GM19239 (cell line): ENCODE measurements at places on chromosomes 11 and 22.

DNA sequence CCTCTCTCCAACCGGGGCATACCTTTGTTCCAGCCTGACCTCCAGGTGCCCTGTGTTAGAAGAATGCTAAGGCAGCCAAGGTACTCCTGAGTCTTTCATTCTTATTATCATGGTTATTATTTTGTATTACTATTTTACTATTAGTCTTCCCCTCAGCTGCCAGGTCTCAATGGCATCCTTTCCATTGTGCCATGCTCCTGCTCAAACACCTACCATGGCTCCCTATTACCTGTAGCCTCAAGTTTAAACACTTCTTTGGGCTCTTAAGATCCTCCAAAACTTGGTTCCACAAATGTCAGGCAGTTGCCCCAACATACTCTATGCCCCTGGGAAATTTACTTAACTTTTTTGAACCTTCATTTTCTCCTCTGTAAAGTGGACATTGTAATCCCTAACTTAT lies 130.4 kb downstream of the CHST1 start:
- no peak for DNase-seq

- no peak for DNase-seq
Measured at GRCh38 chr11:96697466-96697865, 307.7 kb downstream of the JRKL start.

DNA sequence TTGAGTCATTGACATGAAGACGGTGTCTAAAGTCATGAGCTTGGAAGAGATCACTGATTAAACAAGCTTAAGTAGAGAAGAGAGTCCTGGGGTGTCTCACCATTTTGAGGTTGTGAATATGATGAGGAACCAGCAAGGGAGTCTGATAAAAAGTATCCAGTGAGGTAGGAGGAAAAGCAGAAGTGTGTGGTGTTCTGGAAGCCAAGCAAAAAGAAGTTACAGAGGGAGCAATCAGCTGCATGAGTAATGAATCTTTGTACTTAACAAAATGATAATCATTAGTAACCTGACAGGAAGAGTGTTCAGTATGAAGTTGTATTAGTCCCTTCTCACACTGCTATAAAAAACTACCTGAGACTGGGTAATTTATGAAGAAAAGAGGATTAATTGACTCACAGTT lies 131.3 kb downstream of the C11orf87 start:
- no peak for DNase-seq

DNA sequence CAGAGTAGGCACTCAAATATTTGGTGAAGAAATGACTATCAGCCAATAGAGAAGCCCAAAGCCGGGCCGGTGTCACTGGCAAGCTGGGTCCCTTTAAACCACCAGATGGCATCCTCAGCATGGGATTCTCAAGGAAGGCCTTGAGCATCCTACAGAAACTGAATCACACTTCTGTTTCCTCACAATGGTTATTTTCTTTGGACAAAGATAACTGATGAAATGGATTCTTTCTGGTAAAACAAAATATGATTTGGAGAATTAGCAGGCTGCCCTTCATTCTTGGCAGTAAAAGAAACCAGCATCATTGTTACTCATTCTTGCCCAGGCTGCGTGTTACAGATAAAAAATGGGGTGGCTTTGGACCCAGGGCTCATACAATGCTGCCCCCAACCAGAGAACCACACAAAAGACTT lies 30.3 kb upstream of the ASPHD2 start:
- DNase-seq: peak; percentile 61

DNA sequence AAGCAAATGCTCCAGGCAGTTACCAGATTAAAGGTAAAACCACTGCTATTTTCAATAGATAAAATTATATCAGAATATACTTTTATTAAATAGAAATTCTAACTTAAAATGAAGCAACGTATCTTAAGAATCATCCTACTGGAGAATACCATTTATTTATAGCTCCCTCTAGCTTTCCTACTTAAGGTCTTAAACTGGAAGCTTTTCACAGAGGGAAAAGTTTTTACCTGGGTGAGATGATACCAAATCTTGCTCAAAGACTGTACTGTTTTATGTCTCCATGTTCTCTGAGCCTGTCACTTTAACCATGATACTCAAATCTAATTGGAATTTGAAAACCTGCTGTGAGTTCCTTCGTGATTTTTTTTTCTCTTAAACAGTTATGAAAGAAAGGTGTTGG lies 291.8 kb downstream of the AASDHPPT start:
- no peak for DNase-seq

GRCh38 chr11:74442636-74443035 lies 24.7 kb downstream of the KCNE3 start:
- no peak for DNase-seq

- DNase-seq: peak; percentile 29
Measured at GRCh38 chr11:59172345-59173079, 580 bp downstream of the DTX4 start.

GRCh38 chr11:2525166-2525861 lies 80.5 kb downstream of the KCNQ1 start:
- DNase-seq: no peak

DNA sequence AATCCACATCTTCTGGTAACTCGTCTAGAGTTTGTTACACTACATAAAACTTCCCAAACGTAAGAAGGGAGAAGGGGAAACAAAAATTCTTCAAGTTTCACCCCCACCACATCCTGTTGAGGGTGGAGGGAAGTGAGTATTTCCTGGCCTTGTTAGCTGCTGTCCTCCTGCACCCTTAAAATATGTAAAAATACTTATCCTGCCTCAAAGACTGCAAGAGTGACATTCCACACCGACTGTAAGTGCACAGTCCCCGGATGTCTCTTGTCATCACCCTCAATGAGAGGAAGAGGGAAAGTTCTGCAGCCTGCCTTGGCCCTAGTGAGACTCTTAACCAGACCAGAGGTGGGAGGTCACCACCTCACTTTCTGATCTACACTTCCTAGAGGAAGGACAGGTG lies 3.3 kb downstream of the TMEM121B start:
- no peak for DNase-seq

DNA sequence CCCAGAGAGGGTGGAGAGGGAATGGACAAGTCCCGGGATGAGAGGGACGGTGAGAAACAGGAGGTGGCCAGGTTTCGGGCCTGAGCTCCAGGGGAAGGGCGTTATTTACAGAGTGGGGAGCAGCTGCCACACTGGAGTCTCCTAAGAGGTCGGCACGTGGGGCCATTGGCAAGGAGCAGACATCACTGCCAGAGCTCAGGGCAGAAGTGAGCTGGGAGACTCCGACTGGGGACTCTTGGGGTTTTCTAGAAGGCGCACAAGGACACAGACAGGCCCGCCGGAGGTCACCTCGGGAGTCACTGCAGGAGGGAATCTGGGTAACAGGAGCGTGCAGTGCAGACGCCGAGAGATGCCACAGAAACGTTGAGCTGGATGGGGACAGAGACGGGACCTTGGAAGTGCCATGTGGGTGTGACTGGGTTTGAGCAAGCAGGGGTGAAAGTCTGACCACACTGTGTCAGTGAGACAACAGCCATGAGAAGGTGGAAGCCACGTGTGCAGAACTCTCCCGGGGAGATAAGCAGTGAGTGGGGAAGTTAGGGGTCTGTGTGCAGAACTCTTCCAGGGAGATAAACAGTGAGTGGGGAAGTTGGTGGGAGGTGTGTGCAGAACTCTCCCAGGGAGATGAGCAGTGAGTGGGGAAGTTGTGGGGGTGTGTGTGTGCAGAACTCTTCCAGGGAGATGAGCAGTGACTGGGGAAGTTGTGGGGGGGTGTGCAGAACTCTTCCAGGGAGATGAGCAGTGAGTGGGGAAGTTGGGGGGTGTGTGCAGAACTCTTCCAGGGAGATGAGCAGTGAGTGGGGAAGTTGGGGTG lies 187.5 kb downstream of the SHANK2 start:
- no peak for DNase-seq

- DNase-seq: no peak
Measured at GRCh38 chr11:16611926-16612565, 126.4 kb upstream of the C11orf58 start.

- DNase-seq: no peak
Measured at GRCh38 chr11:93219440-93219839, 21.6 kb upstream of the SLC36A4 start.

- DNase-seq: no peak
Measured at GRCh38 chr11:128772814-128773213, 78.9 kb downstream of the FLI1 start.

GRCh38 chr11:67033661-67034166 lies 10.8 kb downstream of the SYT12 start:
- no peak for DNase-seq

GRCh38 chr11:69360606-69361005 lies 66.7 kb downstream of the MYEOV start:
- no peak for DNase-seq

- no peak for DNase-seq
Measured at GRCh38 chr22:48664586-48664985, 1163.1 kb downstream of the BRD1 start.
